Right atrium auricular region (tissue), 2 donors: ENCODE measurements at places on chromosomes 1 and 21.

- DNase-seq, result no peak
Measured at GRCh38 chr1:208855403-208855802, 611.2 kb upstream of the PLXNA2 start.

DNA sequence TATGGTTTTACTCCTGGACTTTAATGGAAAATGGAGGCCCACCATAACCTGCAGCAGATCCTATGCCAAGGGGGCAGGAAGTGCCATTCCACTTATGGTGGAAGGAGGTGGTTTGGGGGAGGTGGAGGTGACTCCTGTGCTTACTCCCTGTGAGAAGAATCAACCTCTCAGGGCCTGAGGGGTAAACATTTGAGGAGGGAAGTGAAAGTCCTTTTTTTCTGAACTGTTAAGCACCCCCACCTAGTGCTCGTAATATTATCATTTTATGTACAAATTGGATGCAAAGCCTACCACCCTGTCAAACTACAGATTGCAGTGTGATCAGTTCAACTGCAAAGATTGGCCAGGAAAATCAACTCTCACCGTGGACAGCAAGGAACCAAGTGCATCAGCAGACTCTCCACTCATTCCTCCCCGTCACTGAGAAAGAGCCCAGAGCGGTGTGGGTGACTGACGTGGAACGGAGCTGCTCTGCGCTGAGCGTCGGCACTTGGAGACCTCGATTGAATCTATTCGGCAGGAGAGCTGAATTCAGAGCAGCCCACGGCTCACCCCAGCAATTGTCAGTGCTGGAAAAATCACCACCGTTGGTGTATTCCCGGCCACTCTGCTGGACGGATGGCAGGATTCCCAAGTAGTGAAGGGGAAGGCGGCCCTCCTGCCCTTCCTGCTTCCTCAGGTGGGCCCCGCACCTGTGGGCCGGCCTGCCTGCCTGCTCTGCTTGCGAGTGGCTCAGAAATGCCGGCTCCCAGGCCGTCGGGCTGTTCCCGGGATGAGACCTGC is 46.8 kb upstream of the COX20 start:
- no peak for DNase-seq

DNA sequence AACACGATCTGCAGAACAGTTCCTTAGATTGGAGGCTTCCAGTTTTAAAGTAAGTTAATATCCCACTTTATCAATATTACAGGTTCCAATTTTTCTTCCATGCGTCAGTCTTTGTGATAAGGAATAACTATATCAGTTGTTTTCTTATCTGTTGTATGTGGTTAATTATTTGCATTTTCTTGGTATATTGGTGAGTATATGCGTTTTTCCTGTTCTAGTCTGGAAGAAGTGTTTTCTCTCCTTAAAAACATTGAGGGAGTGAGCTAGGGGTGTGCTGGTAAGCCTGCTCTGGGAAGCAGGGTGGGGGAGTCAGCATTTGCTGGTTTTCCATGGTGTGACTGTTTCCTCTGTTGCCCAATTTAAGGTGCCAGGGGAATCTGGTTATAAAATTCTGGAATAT is 50.2 kb upstream of the KIF1B start:
- DNase-seq, result no peak

DNA sequence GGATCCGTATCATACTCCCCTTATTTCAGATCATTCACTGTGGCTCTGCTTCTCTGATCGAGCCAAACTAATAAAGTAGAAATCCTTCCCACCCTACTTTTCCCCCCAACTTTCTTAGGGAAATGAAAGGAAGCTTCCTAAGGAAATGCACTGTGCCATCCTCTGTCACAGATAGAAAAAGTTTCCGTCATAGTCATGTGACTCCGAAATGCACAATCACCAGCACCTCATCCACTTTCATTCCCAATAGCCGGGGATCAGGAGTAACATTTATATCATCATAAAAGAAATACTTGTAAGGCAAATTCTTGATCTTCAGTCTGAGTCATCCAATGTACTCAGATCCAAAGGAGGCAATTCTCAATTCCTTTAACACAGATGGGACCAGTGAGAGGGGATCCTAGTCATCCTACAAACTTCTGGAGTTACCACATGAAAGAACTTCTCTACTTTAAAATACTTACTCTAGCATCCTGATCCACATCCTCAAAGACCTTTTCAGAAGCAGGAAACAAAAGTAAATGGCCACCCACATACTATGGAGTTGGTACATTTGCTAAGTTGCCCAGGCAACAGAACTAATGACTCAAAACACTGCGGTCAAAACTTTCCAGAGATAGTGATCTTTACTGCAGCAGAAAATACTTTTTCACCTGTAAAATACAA is 97.8 kb upstream of the ZC3H11B start:
- no peak for DNase-seq

- no peak for DNase-seq
Measured at GRCh38 chr1:219813294-219813693, 115.1 kb downstream of the SLC30A10 start.

GRCh38 chr1:90391126-90391525 is 326.0 kb downstream of the BARHL2 start:
- no peak for DNase-seq

GRCh38 chr1:158059984-158060383 is 66.5 kb downstream of the KIRREL1 start:
- DNase-seq, result no peak

DNA sequence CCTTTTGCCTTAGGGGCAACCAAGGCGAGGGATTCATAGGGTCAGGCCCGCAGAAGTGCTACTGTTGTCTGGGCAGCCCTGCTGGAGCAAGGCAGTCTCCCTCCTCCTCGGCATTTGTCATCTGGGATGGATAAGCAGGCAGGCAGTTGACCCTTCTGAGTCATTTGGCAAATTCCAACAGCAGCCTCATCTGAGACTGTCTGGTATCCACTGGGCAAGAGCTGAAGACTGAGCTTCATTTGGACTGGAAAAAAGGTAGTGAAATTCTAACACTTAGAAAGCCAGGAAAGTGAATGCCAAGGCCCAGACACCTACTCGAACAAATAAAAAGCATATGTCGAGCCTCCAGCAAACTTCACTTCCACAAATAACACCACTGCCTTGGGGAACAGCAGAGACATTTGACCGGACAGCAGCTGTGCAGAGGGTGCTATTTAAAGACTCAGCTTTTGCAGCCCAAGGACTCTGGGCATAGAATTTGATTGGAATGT is 4.0 kb upstream of the ZBTB40 start:
- DNase-seq, result no peak

DNA sequence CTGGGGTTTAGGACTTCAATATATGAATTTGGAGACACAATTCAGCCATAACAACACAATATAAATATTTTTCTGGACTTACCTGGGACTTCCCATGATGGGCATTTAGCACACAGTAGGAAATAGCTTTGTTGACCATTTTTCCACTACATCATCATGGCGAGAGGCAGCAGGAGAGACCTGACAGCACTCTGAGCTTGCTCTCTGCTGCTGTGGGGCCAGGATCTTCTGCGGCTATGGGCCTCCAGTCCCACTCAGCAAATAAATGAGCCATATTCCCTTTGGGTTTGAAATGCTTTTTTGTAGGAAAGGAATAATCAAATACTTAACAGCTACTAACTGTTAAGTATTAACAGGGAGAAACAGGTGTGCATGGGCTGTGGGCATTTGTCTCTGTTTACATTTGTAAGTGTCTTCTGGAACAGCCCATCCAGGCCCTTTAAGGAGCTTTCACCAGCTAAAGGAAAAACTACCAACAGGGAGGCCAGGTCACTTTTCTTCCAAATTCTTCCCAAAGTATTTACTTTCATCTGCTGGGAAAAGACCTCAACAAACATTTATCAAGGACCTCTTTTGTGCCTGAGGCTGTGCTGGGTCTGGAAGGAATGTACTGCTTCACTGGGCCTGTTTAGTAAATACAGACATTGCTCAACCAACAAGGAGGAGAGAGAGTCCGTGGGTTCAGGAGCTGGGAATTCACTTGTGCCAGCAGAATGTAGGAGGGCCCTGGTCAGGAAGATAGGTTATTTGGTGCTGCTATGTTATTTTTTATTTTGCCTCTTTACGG is 133.2 kb downstream of the LRIG2 start:
- no peak for DNase-seq

DNA sequence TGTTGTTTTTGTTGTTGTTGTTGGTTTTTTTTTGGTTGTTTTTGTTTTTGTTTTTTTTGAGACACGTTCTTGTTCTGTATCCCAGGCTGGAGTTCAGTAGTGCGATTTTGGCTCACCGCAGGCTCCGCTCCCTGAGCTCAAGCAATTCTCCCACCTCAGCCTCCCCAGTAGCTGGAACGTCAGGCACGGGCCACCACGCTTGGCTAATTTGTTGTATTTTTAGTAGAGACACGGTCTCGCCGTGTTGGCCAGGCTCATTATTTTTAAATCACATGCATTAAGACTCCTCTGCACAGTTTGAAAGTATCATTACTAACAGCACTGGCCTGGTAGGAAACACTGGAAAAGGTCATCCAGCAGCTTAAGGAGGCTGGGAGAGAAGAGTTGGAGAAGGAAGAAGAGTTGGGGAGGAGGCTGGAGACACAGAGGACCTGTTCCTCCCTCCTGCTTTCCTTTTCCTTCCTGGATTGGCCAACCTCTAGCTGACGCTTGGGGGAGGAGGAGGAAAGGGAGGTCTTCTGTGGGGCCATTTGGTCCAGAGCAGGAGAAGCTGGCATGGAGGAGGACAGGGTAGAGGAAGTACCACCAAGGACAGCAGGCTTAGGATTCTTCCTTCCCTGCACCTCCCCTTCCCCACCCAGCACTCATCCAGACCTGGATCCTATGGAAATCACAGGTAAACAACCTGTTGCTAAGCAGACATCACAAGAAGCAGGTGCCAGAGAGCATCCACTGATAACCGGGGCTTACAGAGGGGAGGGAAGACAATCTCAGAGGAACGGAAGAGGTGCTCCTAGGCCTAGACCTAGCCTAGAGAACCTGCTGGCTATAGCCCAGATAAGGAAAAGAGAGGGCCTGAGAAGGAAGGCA is 71.9 kb upstream of the GOLT1A start:
- no peak for DNase-seq

- DNase-seq, result no peak
Measured at GRCh38 chr1:184941735-184942134, 32.6 kb downstream of the NIBAN1 start.

DNA sequence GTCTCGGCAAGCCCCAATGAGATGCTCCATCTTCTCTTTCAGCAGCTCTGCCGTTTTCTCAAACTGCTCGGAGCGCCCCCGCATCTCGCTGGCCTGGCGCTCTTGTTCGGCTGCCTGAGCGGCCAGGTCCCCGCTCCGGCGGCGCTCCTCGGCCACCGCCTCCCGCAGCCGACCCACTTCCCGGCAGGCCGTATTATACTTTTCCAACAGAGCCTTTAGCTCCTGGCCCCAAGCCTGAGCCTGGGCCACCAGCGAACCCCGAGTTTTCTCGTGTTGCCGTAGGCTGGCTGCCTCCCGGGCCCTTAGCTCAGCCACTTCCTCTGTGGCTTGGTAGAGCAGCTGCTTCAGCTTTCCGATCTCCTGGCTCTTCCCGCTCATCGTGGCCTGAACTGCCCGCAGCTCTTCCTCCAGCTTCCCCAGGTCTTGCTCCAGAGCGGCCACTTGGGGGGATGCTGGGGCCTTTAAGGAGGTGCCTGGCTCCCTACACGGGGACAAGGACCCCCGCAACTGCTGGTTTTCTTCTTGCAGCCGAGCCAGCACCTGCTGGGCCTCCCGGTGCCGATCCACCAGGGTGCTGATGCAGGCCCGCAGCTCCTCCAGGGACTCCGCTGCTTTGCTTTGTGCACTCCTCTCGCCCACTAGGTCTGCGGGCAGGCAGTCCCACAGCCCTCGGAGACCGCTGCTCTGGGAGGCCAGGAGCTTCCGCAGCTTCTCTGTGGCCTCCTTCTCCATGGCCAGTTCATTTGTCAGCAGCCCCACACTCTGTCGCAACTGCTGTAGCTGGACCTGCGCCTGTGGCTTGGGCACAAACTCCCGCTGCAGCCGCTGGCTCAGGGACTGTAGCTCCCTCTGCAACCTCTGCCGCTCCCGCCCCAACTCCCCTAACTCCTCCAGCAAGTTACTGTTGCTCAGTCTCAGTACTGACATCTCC is 13.4 kb upstream of the PIAS3 start:
- DNase-seq, result peak; percentile 84

GRCh38 chr1:95308276-95309030 is 74.4 kb downstream of the RWDD3 start:
- no peak for DNase-seq

GRCh38 chr21:21547368-21547953 is 549.3 kb downstream of the NCAM2 start:
- no peak for DNase-seq
